ENCODE measurements at places on chromosomes 7 and 10.

- DNase-seq, result no peak
These were observed 69.1 kb downstream of the ZMIZ1 start for GRCh38 chr10:79137826-79138225.

DNA sequence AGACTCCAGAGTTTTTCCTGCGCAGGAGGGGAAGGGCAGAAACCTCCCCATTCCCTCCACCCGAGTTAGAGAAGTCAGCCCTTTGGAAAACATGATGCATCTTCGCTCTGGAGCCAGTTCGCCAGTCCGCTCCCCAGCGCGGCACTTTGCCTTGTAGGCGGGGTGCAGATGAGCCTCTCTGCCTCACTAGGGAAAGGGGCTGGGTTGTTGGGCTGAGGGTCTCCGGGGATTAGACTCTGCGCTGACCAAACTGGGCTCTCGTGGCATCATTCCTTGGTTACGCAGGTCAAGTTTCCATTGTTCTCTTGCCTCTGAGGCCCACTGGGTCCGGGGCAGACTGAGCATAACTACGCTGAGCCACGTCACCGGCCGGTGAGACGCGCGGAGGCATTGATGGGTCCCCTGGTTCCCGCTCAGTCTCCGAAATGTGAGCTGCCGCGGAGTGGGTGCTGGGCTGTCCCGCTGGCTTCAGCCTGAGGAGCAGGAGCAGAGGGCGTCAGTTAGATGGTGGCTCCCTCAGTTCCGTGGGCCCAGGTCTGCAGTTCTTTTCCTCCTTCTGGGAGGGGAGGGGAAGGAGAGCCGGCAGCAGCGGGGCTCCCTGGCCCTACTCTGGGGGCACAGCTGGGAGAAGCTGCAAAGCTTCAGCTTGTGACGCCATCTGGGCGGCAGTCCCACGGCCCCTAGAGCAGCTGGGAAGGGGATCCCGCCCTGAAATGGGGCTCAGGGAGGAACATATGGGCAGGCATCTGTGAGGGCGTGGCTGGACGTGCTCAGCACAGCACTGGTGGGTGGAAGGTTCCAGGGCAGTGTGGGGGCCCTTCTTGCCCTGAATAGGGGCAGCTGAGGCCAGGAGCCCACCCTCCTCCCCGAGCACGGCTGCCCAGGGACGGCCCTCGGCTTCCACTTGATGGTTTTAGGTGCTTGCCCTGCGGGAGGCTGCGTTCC, 121.3 kb upstream of the BTBD16 start:
- no peak for DNase-seq

- DNase-seq, result no peak
These were observed 5.1 kb downstream of the STK32C start for GRCh38 chr10:132302421-132303310.

DNA sequence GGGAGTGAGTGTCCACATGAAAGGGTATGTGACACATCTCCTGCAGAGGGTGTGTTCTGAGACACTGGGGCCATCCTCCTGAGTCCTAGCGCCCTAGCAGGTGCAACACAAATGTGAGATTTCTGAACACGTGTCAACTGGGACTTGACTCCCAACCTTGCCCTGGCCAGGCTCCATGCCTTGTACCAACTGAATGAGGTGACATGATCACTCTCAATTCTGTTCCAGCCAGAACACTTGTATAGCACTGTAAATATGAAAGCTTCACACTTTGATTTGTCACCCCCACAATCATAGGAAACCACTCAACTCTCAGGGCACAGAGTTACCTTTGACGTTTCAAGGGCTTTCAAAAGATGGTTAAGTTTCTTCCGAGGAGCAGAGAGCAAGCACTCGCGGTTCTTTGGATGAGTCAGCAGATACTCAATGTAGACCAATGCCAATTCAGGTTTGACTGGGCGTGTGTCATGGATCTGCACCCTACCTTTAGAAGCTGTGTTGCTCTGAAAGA, 48.6 kb downstream of the NCAPG2 start:
- DNase-seq, result no peak

GRCh38 chr10:14409247-14409646, 78.5 kb upstream of the FRMD4A start:
- no peak for DNase-seq

DNA sequence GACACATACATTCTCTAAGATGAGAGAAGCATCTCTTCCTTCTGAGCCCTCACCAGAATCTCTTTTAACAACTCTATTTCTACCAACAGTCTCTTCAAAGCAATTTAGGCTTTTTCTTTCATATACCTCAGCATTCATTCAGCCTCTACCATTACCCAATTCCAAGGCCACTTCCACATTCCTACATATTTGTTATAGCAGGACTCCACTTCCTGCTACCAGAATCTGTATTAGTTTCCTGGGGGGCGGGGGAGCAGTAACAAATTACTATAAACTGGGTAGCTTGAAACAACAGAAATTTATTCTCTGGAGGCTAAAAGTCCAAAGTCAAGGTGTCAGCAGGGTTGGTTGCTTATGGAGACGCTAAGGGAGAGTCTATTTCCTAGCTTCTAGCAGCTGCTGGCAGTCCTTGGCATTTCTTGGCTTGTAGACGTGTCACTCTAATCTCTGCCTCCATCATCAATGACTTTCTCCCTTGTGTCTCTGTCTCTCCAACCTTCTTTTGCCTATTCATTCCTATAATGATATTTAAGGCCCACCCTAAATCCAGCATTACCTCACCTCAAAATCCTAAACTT, 7.4 kb downstream of the PRPS1L1 start:
- DNase-seq, result no peak

DNA sequence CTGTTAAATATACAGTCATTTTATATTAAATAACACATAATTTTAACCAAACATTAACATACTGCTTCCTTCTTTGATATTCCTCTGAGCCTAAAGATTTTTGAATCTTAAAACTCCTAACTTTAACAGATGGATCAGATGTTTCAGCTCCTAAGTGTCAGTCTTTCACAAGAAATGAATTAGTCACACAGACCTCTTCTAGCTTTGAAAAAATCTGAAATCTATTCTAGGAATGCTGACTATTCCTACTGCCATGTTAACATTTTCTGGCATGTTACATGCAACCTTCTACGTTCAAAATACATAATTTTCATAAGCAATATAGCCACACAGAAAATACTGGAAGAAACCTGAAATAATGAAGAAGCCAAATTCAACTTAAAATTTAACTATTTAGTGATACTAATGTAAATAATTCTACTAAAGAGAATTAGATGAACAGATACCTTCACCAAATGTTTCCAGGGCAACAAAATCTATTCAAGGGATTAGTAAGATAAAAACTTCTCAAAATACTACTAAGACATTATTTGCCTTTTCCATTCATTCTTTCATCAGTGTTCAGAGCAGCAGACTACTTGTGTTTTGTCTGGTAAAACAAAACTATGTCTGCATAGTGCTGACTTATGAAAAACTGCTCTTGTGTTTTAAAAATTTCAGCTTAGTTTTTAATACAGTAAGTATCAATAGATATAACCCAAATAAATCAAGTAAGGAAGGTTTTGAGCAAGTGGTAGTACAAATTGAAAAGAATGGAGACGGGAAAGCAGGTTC, 9.2 kb downstream of the JMJD1C start:
- no peak for DNase-seq

- DNase-seq, result no peak
These were observed 1157.6 kb upstream of the CELF2 start for GRCh38 chr10:9860045-9860444.

DNA sequence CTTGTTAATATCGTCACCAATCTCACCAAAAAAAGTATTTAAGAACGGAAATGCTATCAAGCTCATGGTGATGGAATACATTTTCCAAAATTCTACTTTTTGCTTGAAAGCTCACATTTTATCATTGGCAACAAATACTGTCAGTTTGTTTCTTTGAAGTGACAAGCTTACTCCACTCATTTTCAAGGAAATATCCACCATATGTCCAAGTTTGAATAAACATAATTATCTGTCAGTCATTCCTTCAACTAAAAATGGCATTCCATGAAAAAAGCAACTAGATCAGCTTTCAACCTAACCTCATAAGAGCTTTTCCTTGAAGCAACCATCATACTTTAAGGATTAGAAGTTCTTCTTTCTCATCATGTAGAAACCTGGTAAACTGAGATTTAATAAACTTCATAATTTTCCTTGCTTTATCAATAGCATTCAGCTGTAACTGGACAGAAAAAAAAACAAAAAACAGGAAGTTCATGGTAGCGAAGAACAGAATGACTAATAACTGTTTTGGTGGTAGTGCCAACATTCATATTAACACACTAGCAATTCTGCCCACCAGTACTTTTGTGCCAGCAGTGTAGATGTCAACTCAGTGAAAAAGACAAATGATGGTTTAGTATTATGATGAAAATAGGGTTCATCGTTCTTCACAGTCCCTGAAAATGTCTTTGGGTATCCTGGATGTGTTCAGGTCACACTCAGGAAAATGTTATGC, 764.9 kb downstream of the GRM8 start:
- DNase-seq, result no peak

- no peak for DNase-seq
These were observed 274.0 kb upstream of the GLI3 start for GRCh38 chr7:42511027-42511426.

GRCh38 chr7:7895754-7896153, 72.8 kb upstream of the GLCCI1 start:
- DNase-seq, result no peak

DNA sequence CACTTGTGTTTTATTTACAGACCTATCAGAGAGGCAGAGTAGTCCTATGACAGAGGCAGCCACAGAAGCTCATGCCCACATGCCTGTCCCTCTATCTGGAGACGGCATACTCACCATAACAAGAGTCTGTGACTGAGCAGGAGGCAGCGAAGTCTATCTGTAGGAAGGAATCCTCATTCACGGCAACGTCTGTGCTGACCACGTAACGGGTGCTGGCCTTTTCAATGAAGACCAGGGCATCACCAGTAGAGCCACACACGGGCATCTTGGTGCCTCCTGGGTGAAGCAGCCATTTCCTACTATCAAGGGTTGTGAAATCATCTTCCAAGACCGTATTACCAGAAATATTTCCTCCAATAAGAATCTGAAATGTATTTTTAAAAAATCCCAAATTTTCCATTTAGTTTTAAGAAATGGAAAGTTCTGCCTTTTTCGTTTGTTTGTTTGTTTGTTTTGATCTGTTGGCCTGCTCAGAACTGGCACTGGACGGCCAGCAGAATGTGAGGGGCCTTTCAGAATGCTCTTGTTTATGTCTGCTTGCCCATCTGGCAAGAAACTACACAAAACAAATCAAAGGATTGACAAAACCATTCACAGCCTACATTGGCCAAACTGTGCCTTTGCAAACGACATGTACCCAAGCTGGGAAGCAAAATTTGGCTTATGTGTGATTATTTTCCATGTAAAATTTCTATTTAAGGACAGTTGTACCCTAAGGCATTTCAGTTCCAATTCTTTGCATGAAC, 93.1 kb upstream of the SLC26A5 start:
- no peak for DNase-seq

- DNase-seq, result no peak
These were observed 56.8 kb downstream of the EPDR1 start for GRCh38 chr7:37977243-37977642.

DNA sequence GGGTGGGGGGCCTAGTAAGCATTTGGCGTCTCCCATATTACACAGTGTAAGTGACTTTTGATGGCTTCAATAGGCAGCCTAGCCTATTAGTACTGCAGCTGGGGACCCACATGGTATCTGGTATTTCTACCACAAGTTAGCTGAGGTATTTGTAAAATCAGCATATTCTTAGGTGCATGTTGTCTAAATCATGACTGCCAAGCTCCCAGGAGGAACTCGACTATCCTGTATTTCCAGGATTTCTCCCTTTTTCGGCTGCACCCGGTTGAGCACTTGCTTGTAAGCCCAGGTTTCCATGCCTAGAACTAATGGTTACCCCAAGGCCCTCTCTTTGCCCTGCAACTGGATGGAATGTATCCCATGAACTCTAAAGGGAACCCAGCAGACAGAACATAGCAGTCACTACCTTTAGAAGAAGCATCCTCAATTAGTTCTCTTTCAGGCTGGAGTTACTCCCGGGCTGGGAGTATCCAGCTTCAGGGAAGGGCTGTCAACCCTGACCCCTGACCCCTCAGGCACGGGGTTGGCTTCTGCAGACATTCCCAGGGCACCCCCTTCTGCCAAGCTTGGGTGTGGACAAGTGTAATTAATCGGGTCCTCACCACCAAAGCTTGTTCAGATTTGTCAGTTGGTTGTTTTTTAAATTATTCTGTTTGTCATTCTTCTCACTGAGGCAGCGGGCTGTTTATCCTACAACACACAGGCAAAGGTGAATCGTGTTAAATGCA, 90.3 kb upstream of the PARD3 start:
- no peak for DNase-seq

Data from activated CD8-positive, alpha-beta memory T cell treated with anti-CD3 and anti-CD28 coated beads for 1 hour (primary cell).